BJ (cell line): ENCODE measurements at places on chromosomes 5 and 9.

DNA sequence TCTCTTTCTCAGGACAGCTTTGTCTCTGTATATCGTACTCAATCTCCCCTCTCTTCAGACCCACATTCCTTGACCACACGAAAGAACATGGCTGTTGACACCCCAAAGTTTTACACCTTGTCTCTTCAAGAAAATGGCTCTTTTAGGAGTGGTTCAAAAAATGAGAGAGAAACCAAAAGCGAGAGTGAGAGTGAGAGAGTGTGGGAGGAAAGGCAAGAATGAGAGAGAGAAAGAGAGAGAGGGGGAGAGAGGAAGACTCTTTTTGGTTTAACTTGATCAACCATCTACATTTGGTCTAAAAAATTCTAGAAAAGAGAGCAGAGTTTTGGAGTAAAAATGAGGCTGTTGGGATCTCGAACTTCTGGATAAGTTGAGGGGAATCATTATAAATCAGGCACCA lies 581.8 kb upstream of the WWC1 start:
- DNase-seq, result no peak

DNA sequence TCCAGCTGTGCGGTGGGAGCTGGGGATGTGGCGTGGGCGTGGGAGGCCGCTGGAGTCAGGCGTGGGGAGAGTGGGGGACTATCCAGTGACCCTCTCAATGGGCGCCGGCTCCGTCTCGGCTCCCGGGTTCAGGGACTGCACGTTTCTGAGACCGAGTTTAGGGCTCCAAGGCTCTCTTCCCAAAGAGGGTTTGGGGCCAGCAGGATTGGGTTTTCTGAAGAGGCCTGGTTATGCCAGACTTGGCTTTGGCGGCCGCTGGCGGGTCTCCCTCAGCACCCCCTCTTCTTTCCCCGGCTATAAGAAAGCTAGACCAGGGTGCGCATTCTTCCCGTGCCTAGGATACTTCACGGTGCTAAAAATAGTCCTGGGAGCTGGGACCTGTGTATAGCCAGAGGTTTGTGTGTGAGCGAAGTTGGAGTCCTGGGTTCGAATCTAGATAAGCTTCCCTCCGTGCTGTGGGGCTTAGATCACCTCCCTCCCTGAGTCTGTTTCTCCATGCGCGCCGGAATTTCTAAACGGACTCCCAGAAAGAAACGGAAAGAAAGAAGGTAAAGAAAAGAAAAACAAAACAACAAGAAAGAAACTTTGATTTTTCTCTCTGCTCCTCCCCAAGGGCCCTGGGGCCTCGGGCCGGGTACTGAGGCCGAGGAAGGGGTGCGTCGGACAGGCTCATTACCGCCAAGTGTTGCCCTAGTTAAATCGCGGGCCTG lies 5.0 kb downstream of the HAND1 start:
- no peak for DNase-seq

- DNase-seq, result no peak
These were observed 63.6 kb downstream of the PTCD2 start for GRCh38 chr5:72383726-72384125.

- DNase-seq, result no peak
These were observed 215.1 kb upstream of the TRIM32 start for GRCh38 chr9:116471944-116472506.

GRCh38 chr5:155148694-155149093 lies 135.1 kb downstream of the KIF4B start:
- no peak for DNase-seq

DNA sequence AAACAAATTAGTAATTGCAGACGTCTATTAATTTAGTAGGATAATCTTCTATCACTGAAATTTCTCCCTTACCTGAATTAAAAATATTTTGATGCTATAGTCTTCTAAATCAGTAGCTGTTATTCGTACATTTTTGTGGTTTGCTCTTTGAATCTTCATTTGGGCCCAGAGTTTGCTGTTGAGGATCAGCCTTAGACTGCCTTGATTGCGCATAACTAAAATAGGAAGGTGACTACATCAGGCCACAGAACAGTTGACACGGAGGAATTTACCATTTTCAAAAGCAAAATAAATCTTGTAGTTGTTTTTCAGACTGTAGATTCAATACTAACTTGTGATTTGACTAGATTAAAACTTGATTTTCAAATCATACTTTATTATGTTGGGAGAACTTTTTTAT lies 11.8 kb upstream of the NADK2 start:
- DNase-seq, result no peak

DNA sequence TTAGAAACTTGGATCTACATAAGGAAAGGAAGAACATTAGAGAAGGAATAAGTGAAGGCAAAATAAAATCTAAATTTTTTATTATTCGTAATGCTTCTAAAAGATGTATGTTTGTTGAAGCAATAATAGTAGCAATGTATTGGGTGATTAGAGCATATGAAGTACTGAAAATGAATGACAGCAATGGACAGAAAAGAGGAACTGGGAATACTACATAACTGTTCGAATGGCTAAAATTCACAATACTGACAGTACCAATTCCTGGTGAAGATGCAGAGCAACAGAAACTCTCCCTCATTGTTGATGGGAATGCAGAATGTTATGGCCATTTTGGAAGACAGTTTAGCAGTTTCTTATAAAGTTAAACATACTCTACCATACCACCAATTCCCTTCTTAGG lies 177.3 kb upstream of the SPEF2 start:
- no peak for DNase-seq

GRCh38 chr5:77449277-77449676 lies 42.8 kb downstream of the WDR41 start:
- no peak for DNase-seq

GRCh38 chr5:166726406-166726805 lies 1565.0 kb upstream of the WWC1 start:
- DNase-seq, result no peak

- no peak for DNase-seq
These were observed 102.8 kb upstream of the DAP start for GRCh38 chr5:10863763-10864383.

DNA sequence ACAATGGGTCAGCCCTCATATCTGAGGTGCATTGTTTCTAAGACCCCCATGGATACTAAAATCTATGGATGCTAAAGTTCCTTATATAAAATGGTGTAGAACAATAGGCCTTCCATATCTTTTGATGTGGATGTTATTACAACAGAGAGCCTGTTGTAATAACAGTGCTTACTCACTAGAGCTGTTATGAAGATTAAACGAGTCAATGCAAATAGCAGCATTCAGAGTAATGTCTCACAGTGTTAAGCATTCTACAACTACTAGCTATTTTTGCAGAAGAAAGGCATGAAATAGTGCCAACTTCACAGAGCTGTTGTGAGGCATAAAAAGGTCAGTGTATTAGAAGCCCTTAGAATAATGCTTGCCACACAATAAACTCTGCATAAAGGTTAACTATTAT lies 13.0 kb downstream of the CHSY3 start:
- no peak for DNase-seq
